ENCODE measurements at places on chromosomes 12 and 14. TPM values are rescaled to one million over a fixed set of nuclear protein-coding genes. Genes with fewer than 3 reads are reported as not detected.
A peak's percentile ranks its signal among the peaks of the same experiment; 100 is the strongest.

GRCh38 chr12:2752676-2753371 lies 41.9 kb upstream of the FKBP4 start:
- DNase-seq = peak; percentile 76

FGF23 gene
- not detected for polyA plus RNA-seq

CFAP251 gene
- polyA plus RNA-seq = 1.2 TPM

B4GALNT1 gene
- polyA plus RNA-seq = not detected

DNA sequence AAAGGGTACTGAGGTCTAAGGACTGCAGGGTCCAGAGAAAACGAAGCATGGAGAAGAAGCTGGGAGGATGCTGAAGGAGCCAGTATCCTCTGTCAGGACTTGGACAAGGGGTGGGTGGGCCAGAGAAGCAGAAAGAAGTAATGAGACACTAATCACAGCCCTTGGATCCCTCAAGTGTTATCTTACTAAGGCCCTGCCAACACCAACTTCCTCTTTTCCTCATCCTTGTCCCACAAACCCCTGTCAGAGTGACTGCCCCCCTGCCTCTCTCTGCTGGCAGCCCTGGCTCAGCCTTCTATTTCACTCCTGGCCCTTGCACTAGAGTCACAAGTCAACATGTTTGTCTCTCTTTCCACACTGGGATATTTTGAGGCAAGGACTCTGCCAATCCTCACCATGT lies 3.8 kb upstream of the ASIC1 start:
- no peak for DNase-seq

CLEC2D gene
- polyA plus RNA-seq = 1.2 TPM

- DNase-seq = no peak
Measured at GRCh38 chr12:111022386-111022785, 102.0 kb upstream of the MYL2 start.

KRT85 gene
- not detected for polyA plus RNA-seq
